ENCODE measurements at places on chromosomes 13 and 19.

- DNase-seq, result no peak
Observed at GRCh38 chr19:10329555-10329954, 3.8 kb downstream of the RAVER1 start.

GRCh38 chr13:30295116-30295515 is 12.2 kb downstream of the KATNAL1 start:
- no peak for DNase-seq

- DNase-seq, result no peak
Observed at GRCh38 chr13:26457212-26457611, 100.3 kb upstream of the WASF3 start.

DNA sequence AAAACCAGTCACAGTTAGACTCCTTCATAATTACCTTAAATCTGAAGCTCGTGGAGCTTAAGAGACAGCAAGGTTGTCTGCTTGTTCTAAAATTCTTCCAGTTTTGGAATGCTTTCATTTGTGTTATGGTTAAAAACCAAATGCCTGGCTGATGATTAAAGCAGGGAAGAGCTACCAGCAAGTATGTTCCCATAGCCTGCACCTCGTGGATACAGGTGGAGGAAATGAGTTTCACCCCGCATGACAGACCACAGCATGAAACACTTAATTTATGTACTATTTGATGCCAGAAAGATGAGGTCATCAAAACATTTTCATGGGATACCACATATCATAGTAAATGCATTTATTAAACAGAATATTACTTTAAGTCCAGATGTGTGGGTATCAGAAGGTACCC is 416 bp upstream of the DOCK9 start:
- DNase-seq, result no peak

DNA sequence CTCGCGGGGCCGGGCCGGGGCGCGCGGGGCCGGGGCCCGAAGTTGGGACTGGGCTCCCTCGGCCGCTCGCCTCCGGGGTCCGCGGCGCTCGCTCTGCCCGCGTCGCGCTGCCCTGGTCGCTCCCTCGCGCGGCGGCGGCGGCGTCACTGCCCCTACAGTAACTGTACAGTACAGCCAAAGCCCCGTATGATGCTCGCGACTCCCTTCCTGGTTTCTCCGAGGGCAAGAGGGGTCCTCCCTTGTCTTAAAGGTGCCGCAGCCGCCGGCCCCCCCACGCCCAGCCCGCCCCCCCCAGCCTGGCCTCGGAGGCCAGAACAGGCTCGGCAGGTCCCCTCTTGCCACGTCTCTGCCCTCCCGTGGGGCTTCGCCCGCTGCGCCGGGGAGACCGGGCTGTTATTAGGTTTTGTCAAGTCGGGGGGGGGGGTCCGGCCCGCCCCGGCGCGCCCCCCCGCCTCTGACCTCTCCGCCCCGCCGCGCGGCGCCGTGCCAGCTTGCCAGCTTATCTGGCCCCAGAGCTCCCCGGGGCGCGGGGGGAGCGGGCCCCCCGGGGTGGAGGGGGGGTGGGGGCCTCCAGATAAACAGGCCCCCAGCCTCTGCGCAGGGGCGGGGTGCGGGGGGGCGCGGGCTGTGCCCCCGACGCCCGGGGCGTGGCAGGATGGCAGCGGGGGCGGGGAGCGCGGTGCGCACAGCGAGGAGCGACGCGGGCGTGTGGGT is at the start of gene ZBTB7A:
Gene ZBTB7A (minus strand): TSS at position 218 of the 714 bp plus-strand sequence. CDS start 11,667 bp downstream, outside the sequence.
- no peak for DNase-seq

GRCh38 chr19:30955112-30956104 is 393.8 kb downstream of the TSHZ3 start:
- DNase-seq, result no peak

DNA sequence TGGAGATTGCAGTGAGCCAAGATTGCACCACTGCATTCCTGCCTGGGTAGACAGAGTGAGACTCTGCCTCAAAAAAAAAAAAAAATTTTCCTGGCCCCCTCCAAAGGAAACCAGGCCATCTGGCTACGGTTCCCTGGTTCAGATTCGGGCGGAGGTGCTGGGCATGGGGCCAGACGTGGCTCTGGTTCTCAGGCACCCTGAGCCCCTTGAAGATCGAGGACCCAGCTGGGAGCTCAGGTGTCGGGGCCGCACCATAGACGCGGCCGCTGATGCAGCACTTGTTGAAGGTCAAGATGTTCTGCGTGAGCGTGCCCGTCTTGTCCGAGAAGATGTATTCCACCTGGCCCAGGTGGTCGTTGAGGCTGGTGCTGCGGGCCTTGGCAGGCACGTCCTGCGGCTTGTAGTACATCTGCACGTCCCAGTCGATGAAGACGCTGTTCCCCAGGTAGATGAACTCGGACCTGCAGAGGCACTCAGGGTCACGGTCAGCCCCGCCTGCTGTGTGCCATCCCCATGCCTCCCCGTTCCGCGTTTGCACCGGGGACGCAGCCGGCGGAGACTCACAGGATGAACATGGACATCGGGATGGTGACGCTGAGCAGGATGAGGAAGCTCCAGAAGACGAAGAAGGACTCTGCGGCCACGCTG is 12.3 kb downstream of the ATP8B3 start:
- no peak for DNase-seq

- no peak for DNase-seq
Observed at GRCh38 chr13:29907670-29908069, 57.3 kb upstream of the UBL3 start.

DNA sequence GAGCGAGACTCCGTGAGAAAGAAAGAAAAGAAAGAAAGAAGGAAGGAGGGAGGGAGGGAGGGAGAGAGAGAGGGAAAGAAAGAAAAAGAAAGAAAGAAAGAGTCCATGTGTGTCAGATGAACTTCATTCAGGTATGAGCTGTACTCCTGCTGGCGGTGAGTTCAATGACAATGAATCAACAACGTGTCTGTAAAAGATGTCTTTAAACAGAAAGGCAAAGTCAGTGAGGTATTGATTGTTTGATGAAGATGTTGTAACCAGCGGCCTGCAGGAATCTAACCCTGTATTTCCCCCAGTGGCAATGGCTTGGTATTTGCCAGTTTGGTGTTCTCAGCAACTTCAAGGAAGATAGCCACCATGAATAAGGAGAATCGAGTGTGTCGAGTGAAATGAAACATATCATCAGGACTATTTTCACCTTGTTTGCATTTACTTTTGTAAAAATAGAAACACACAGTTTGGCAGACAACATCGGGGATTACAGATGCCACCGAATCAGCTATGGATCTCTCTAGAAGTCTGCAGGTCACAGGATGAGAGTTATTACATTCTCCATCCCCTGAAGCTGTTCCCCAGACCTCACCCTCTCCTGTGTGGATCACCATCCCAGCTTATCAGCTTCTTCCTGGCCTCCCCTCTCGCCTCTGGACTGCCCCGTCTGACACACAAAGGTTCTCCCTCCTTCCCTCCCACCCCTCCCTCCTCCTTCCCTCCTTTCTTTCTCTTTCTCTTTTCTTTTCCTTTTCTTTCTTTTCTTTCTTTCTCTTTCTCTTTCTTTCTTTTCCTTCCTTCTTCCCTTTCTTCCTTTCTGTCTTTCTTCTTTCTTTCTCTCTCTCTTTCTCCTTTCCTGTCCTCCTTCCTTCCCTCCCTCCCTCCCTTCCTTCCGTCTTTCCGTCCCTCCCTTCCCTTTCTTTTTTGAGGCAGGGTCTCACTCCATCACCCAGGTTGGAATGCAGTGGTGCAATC is 8.2 kb upstream of the SBK3 start:
- no peak for DNase-seq

GRCh38 chr13:91185294-91185863 is 162.1 kb upstream of the MIR17HG start:
- no peak for DNase-seq

DNA sequence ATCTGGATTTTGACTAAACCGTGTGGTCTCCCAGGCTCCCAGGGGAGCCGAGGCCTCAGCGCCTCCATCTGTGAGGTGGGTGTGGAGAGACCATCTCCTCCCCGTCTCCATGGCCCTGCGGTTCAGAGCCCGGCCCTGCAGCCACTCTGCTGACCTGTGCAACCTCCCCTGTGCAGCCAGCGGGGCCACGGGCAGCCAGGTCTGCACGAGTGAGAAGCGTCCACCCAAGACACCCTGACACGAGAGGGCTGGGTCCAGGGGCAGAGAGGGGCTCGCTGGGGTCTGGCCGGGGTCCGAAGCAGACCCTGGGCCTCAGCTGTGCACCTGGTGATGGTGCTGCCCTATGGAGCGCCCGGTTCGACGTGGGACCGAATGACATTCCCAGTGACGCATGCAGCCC is 10.4 kb upstream of the CACTIN start:
- no peak for DNase-seq

DNA sequence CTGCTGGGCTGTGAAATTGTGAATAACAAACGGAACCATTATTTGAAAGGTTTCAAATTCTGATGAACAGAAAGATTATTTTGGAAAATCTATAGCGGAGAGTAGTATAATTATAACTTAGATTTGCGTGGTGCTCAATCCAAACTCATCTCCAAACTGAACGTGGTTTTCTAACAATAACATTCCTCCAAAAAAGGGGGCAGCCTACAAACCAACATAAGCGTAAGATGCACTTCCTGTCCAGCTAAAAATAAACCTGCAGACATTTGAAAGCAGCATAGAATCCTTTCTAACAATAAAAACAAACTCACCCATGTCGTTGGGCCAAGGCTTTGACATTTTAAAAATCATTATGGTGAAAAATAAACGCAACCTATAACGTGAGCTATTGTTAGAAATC is 178.4 kb downstream of the COL4A1 start:
- DNase-seq, result no peak

DNA sequence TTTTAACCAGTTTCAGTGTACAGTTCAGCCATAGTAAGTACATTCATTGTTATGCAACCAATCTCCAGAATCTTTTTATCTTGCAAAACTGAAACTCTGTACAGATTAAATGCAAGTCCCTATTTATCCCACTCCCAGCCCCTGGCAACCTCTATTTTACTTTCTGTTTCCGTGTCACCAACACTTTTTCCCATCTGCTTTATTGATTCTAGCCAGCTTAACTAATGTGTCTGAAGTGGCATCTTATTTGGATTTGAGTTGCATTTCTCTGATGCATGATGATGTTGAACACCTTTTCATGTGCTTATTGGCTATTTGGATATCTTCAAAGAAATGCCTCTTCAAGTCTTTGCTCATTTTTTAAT is 18.9 kb downstream of the SPATA13 start:
- DNase-seq, result no peak

DNA sequence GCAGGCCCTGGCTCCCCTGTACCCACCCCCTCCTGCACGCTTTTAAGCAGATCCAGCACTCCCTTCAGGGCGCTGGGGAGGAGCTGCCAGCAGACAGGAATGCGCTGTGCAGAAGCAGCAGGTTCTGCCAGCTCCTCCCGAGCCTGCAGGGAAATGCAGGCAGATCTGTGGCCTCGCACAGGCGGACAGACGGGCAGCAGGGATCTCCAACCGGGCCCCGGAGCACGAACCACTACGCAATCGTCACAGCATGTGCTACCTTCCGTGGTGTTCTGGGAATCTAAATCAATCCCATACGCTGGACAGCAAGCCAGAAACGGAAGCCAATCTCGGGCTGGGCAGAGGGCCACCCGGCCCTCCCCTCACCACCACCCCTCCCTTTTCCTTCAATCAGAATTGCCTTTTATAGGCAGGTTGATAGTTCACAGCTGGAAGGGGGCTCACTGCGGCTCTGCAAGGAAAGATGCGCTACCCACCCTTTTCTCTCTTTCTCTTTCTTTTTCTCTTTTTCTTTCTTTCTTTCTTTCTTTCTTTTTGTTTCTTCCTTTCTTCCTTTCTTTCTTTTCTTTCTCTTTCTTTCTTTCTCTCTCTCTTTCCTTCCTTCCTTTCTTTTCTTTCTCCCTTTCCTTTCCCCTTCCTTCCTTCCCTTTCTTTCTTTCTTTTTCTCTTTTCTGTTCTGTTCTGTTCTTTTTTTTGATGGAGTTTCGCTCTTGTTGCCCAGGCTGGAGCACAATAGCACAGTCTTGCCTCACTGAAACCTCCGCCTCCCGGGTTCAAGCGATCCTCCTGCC is 99.9 kb downstream of the GNG7 start:
- peak; percentile 99 for DNase-seq

DNA sequence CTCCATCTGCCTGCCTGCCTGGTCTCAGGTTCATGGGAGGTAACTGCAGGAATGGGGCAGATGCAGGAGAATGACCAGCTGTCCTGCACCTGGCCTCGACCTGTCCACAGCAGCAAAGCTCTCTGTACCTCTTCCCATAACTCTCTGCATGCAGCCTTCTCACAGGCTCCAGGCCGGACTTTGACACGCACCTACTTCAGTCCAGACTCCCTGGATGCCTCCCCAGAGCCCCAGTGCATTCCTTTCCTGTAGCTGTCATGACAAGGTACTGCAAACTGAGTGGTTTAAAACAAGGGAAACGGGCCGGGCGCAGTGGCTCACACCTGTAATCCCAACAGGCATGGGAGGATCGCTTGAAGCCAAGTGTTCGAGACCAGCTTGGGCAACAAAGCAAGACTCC is 3.3 kb downstream of the NANOS2 start:
- DNase-seq, result no peak

DNA sequence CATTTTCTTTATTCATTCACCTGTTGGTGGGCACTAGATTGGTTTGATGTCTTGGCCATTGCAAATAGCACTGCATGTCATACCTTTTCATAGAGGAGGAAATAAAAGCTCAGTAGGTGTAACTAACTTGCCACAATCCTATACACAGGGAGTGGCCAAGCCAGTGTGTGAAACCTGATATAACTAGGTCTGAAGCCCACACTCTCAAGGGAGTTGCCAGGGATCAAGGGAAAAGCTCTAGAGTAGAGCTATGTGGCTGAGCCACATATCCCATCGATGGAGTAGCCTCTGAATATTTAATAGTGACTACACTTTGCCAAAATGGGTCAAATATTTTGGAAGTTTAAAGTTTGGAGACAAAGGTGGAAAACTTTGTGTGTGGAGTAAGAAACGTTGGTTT is 66.1 kb upstream of the TSHZ3 start:
- no peak for DNase-seq

- DNase-seq, result no peak
Observed at GRCh38 chr13:35720690-35721554, 244.4 kb upstream of the MAB21L1 start.

- no peak for DNase-seq
Observed at GRCh38 chr19:24004166-24004565, 82.8 kb upstream of the ZNF254 start.

- DNase-seq, result peak; percentile 76
Observed at GRCh38 chr19:13042443-13043130, 47.3 kb downstream of the NFIX start.

- no peak for DNase-seq
Observed at GRCh38 chr13:28579322-28579721, 79.6 kb upstream of the POMP start.

GRCh38 chr13:48315969-48316650 is 12.6 kb downstream of the RB1 start:
- DNase-seq, result no peak

GRCh38 chr19:8460516-8461298 is 15.9 kb downstream of the HNRNPM start:
- no peak for DNase-seq

- DNase-seq, result peak; percentile 31
Observed at GRCh38 chr13:43767341-43767931, 19.3 kb downstream of the ENOX1 start.

GRCh38 chr13:111114362-111115060 is 599 bp upstream of the ARHGEF7 start:
- DNase-seq, result no peak

DNA sequence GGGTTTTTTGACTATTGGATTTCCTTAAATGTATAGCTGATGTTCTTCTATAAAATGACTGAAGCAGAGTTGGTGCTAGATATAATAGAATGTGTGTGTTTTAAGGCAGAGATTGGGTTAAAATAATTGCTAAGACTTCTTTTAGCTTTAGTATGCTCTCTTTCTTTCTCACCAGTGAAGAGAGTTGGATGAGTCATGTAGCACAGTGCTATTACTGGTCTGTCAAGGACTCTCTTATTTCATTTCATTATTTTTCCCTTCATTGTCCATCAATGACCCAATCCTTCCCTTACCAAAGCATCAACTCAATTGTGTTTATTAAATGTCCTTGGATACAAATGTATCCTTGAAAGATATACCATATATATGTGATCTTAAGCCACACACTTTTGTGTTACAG is 268.9 kb downstream of the IRS2 start:
- DNase-seq, result no peak

Data from fibroblast of the conjunctiva (primary cell).